Stimulated activated CD4-positive, alpha-beta T cell treated with anti-CD3 and anti-CD28 coated beads, Interleukin-1b, Interleukin-23, amount 100 ng/mL, for 1 hour (primary cell): ENCODE measurements at places on chromosomes 3 and 15.

GRCh38 chr3:141878817-141879216 lies 2.4 kb downstream of the ATP1B3 start:
- DNase-seq: no peak

DNA sequence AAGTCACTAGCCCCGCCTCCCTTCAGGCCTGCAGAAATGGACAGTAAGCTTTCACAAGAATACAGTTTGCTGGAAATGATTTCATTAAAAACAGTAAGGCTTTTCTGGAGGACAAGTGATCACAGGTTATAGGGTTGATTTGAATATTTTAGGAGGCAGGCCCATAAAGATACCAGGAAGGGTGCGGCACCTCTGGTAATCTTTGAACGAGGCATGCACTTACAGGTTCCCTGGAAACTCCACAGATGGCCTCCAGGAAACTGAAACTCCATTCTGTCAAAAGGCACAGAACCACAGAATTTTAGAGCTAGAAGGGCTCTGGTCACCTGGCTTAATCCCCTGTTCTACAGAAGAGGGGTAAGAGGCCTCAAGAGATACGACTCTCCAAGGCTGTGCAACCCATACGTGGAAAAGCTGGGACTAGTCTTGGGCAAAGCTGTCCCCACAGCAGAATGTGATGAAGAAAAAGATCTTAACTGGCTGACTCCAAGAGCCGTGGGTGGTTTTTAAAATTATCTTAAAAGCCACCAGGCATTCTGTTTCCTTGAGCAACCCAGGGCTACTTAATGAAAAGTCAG lies 1.2 kb downstream of the STARD5 start:
- no peak for DNase-seq

DNA sequence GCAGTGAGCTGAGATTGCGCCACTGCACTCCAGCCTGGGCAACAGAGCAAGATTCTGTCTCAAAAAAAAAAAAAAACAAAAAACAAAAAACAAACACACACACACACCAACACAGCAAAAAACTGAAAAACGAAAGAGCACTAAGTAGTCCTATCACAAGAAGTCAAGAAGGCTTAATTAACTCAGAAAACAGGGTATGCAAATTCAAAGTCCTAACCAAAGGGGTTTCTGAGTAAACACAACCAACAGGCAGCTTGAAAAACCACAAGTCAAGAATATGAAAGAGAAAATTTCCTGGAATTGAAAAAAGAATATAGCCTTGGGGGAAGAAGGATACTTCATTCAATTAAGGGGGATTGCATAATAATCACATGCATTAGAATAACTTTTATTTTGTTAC lies 37.7 kb upstream of the PARP14 start:
- DNase-seq: no peak

DNA sequence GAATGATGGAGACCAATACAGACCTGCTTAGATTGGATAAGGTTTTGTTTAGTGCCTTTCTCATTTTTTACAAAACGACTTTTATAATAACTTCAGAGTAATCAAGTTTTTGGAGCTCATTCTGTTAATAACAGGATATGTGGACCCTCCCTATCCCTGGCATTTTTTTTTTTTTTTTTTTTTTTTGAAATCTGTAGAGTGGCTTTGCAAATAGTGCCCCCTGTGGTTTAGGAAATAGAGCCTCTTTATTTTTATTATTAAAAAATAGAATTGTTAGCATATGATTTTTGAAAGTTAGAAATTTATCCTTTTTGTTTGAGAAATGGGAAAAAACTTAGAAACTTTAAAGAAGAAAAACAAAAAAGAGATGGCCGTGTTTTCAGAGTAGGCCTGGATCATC lies 11.4 kb downstream of the SKIL start:
- DNase-seq: no peak

DNA sequence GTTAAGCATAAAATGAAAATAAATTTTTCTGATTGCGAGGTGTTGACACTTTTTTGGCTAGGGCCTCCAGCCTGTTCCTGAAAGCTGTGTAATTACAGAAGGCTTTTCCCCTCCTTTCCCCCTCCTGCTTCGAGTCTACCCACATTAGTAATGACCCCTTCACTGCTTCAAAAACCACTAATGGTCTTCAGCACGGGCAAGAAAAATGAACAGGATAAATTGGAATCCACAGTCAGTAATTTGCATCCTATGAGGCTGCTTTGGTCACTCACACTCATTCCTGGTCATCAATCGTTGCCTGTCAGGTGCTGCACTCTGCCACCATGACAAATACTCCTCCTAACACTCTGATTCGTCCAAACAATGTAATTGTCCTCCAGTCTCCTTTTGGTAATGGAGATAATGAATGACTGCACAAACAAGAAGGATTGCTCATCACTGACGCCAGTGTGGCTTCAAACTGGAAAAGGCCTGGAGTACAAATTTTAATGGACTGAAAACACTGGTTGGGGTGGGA lies 148.6 kb downstream of the MEIS2 start:
- DNase-seq: no peak

DNA sequence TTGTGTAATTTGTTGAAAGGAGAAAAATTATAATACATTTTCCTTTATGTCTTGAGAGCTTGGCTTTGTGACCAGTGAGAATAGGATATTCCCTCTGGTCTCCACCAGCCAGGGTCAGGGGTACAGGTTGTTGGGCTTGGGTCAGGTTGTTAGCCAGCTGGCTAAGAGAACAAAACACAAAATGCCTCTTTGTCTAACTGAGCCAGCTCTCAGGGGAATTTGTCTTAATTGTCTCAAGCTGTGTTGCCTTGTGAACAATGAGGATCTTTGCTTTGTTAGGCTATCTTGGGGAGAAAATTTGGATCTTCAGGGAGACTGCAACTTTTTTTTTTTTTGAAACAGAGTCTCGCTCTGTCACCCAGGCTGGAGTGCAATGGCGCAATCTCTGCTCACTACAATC lies 17.7 kb upstream of the GK5 start:
- no peak for DNase-seq

GRCh38 chr3:2360815-2361214 lies 262.1 kb downstream of the CNTN4 start:
- no peak for DNase-seq

DNA sequence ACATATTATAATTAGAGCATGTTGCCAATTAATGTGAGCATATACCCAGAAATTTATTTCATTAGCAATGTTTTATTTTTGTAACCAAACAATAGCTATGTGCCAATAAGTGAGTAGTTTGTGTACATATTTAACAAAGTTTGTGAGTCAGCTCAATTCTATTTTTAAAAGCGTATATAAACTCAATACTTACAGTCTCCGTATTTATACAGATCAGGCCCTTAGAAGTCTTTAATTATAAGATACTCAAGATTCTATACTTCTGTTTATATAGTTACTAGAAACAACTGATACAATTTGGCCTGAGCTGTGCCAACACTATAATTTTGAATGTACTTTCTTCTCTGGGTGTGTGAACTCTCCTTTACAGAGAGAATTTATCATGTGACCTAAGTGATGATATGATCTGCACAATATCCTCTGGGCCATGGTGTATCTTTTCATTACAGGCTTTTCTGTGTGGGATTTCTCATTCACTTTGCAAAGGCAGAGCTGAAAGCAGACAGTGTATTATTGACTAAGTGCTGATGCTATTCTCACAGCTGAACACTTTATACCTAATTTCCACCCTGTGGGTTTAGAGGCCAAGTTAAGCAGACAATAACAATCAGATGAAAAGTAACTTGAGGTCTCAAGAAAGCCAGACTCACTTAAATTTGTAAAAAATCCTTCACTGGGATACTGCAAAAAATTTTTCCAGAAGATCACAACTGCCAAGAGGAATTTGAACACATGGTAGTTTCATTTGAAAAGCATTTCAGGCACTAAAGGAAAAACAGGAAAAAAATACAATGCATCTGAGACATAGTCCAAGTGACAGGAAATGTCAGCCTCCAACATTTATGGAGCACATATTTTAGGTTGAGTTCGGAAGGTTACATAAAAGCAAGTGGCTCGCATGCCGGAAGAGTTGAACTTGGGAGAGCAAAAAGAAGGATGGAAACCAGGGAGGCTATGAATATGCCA lies 277.9 kb upstream of the SEMA6D start:
- no peak for DNase-seq

- no peak for DNase-seq
Observed at GRCh38 chr3:31255007-31255581, 277.6 kb upstream of the STT3B start.

DNA sequence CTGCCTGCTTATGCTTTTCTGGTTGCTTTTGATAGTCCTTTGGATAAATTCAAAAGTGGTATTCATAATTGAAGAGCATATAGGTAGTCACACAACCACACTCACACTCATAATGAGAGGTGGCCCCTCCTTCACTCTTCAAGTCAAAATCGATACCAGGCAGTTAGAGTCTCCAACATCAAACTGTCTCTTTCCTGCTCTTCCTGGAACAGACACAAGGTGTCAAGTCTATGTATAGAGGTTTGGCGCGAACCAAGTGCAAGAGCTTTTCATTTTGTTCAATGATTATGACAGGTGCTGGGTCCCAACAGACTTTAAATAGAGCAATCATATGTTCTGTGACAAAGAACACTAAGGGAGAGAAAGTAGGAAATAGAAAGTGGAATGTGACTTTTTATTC lies 29.9 kb upstream of the RGMA start:
- DNase-seq: no peak

DNA sequence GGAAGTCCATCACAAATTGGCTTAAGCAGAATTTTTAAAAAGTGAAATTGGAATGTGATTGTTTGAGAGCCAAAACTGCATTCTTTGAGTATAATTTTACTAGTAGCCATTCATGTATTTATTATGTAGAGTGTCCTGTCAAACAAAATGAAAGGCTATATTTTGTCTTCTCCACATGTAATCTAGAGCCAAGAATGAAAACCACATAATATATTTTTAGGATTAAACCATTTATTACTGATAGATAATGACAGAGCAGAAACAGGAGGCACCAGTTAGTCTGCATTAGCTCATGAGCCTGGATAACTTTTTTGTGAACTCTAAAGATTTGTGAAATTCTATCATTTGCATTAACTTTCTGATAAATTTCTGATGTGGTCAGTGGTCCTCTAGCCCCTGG lies 130.2 kb downstream of the FILIP1L start:
- no peak for DNase-seq
